Heart left ventricle (tissue), 16 donors: ENCODE measurements at places on chromosomes 1 and 21. TPM values are rescaled to one million over a fixed set of nuclear protein-coding genes. Genes with fewer than 3 reads are reported as not detected.

GRCh38 chr1:231418101-231418740, 3.9 kb downstream of the EGLN1 start:
- no peak for DNase-seq

DNA sequence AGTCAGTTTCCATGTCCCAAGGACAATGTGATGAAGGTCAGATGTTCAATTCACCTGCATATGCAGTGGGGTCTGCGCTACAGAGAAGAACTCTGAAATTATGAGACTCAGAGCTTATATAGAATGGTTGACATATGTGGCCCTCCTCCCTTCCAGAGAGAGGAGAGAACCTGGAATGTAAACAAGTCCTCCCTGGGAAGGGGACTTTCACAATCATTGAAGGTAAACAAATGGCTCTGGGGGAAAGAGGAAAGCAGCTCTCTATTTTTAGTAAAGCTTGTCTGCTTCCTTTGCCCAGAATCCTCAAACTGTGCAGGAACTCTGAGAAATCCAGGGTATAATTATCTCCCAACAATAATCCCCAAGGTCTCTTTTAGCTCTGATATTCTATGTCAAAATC, 9.8 kb downstream of the OVGP1 start:
- no peak for DNase-seq

- DNase-seq: no peak
Measured at GRCh38 chr1:42929434-42930177, 29.1 kb downstream of the SLC2A1 start.

- DNase-seq: no peak
Measured at GRCh38 chr1:226097866-226098625, 35.5 kb downstream of the H3-3A start.

DNA sequence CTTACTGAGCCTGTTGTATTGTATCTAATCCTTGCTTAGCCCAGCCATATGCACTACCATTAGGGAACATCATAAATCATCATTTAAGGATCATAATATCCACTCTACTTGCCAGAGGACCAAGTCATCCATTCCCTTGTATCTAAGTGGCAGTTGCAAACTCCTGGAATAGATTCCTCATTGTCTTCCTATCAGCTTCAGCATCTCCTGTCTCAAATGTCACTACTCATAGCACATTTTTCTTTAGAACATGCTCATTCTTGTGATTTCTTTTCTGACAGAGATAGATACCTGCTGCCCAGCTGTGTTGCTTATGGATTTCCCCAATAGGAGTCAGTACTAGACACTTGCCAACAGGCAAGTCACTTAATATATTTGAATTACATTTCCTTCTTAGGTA, 84.3 kb downstream of the OLFML3 start:
- DNase-seq: no peak

RGS8 gene
- not detected for total RNA-seq

- no peak for DNase-seq
Measured at GRCh38 chr1:73800376-73800775, 397.6 kb downstream of the LRRIQ3 start.

PRMT6 gene
- 4.1 TPM for total RNA-seq

GRCh38 chr1:184770181-184770979, 15.7 kb upstream of the EDEM3 start:
- no peak for DNase-seq

DNA sequence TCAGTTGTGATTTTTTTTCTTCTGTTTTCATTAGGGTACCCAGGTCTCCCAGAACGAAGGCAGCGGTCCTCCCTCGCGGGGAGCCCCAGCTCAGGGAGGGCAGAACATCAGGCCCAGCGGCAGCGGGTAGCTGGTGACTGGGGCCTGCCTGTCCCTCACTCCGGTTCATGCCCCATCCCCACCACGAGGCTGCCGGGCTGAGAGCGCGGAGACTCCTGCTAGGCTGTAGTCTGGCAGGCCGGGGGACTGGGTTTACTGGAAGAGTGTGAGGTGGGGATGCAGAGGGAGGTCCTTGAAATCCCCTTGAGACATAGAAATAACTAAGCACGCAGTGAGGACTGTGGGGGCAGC, 10.5 kb downstream of the BRINP2 start:
- no peak for DNase-seq

DNA sequence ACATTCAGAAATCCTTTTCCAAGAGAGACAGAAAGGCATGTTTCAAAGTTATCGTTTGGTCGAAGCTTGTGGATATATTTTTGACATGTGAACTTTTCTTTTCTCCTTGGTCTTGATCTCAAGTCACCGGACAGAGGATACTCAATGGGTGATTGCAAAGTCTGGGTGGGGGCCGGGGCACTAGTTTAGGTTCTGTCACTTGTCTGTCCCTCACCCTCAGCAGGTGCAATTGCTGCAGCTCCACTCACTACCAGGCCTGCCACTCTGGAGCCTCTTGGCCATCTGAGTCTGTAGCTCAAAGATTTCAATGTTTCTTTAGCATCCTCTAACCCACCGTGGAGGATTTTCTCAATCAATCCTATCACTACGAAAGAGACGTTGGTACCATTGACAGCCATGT, 246.0 kb upstream of the C1orf174 start:
- DNase-seq: no peak

GRCh38 chr21:44874497-44875315, 1.2 kb upstream of the PTTG1IP start:
- peak; percentile 86 for DNase-seq

- DNase-seq: no peak
Measured at GRCh38 chr1:53112271-53112774, 30.1 kb downstream of the SLC1A7 start.

DNA sequence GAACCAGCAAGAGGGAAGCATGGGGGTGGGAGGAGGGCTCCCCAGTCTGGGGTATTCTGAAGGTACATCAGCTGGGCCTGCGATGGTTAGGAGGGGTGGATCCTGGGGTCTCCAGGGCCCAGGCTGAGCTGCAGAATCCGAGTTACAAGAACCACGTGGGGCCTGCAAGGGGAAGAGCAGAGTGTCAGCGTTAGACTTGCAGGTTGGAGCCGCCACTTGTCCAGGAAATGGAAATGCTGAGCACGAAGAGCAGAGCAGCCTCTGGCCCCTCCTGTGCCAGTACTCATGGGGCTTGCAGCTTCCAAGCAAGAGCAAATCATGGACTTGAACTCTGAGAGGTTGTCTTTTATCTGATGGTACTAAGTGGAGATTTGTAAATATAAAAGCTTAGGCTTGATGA, 47.5 kb upstream of the COL6A1 start:
- DNase-seq: no peak

KRTAP13-2 gene
- total RNA-seq: not detected

DNA sequence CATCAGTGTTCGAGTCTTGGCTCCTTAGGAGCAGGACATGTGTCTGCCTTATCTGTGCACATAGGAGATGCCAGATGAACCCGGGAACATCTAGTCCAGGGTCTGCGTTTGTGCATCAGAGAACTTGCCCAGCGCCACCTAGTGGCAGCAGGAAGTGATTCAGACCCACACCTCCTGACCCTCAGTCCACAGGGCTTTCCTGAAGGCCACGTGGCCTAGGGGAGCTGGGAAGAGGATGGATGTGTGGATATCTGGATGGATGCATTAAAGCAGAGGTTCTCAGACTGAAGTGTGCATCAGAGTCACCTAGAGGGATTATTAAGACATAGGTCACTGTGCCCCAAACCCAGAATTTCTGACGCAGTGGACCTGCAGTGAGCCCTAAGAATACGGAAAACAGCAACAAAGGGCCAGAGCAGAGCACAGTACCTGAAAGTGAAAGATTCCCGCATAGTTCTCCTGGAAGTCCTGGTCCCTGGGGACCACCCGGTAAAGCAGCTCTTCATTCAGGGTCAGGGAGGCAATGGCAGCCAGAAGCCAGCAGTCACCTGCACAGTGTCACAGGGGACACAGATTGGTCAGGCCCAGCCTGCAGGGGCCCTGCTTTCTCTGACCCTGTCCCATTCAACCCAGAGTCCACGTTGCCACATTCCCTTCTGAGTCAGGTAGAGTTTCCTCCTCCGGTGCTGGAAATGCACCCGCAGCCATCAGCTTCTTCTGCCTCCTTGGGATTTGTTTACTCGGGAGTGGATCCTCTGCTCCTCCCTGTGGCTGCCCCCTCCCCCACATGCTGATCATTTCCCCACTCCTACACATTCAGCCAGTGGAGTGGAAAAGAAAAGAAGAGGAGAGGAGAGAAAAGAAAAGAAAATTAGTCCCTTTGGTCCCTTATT, 37.0 kb downstream of the CAPN8 start:
- peak; percentile 43 for DNase-seq

C1orf198 gene
- total RNA-seq: 69.8 TPM

DNA sequence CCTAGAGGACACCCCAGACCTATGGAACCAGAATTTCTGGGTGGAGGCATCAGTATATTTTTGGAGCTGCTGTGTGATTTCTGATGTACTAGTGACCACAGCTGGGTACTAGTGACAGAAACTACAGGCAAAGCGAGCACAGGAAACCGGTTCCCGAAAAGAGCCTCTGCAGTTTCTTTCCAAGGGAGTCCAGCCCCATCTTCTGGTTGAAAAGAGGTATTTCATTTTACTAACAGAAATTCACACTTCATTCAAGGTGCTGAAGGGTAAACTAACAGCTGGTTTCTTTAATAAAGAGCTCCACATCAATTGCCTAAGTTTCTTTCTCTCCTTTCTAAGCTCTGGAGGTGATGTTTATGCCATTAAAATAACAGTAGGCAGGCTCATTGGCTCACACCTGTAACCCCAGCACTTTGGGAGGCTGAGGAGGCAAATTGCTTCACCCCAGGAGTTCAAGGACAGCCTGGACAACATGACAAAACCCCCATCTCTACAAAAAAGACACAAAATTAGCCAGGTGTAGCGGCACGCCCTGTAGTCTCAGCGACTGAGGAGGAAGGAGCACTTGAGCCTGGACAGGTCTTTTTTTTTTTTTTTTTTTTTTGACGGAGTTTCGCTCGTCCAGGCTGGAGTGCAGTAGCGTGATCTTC, 22.0 kb downstream of the THAP3 start:
- DNase-seq: no peak
